ENCODE measurements at places on chromosomes 11 and 22.

DNA sequence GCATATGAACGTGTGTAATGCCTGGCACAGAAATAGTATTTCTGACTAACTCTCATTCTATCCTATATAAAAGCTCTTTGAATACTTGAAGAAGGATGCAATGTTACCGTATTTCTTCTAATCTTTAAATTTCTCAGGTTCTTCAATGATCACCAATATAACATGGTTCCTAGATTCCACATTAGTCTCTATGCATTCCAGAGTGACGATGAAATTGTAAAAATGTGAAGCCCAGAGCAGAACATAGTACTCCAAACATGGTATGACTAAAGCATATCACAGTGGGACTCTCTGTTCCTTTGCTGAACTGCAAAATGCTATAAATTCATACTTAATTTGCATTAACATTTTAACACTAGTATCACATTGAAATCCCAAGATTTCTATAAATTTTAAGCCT lies 877.6 kb upstream of the CHORDC1 start:
- no peak for DNase-seq

- DNase-seq = no peak
These were observed 108.9 kb upstream of the NAV2 start for GRCh38 chr11:19603771-19604170.

- no peak for DNase-seq
These were observed 50.8 kb downstream of the ATG16L2 start for GRCh38 chr11:72864702-72865655.

GRCh38 chr11:76025068-76025467 lies 181.2 kb downstream of the WNT11 start:
- DNase-seq = no peak

- DNase-seq = no peak
These were observed 760.2 kb downstream of the KCNA4 start for GRCh38 chr11:29256580-29256979.

DNA sequence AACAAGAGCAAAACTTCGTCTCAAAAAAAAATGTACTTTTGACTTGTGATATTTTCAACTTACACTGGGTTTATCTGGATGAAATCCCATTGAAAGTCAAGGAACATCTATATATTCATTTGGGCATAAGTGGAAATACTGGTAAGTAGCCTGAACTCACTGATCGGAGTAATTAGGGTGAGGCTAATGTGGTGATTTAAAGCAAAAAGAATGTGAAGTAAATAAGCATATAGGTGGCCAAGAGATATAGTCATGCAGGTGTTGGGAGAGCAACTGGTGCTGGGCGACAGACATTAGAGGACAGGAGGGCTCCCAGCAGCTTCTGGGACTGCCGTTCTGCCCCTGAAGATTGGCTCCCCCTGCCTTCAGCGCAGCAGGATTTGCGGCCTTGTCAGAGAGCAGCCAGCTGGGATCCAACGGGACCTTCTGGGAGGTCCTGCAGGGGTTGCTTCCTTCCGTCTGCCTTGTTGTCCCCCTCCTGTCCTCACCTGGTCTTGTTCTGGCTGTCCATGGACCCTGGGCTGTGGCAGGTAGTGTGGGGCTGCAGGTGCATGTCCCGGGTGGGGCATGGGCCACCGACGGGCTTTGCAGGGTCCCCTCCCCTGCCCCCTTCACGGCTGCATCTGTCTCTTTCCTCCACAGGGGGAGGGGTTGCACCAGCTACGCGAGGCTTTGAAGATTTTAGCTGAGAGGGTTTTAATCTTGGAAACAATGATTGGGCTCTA lies 14.1 kb downstream of the RHBDD3 start:
- no peak for DNase-seq

All from SK-N-DZ (cell line).